Suppressor macrophage treated with lipopolysaccharide for 4 hours (primary cell): ENCODE measurements at places on chromosomes 2 and 18.
A peak's percentile ranks its signal among the peaks of the same experiment; 100 is the strongest.

DNA sequence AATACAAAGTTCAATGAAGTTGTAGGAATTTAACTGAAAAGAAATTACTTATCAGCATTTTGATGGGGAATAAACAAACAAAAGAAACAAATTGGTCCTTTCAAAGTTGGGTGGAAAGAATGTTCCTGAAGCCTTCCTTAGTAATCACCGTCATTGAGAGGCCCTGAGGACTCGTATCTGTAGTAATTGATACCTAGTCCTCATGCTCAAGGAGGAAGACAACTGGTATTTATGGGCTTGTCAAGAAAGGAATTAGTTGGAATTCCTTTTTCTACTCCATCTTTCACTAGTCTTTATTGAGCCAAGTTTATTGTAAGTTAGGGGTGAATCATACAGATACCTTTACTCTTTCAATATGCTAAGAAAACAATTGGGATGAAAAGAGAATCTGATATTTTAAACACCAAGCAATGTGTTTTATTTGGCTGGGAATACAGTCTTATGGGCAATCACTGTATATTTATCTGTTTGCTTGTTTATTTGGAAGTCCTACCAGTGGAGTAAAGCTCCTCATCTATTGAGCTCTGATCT lies 324.8 kb downstream of the ARHGAP15 start:
- no peak for DNase-seq

DNA sequence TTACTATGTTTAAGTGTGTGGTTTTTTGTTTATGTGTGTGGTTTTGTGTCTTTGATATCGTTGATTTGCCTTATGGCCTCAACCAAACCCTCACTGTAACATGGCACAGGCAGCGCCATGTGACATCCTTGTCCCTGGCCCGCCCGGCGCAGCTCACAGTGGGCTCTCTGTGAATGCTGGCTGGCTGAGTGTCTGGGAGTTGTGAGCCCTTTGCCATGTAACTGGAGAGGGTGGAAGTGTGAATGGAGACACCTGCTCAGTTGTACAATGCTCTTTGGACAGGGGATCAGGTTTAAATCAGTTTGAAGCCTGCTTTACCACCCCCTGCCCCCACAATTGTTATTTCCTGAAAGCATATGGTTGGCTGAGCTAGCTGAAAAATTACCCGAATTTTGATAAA lies 41.8 kb downstream of the TCF7L1 start:
- DNase-seq: no peak

GRCh38 chr2:143142598-143142997 lies 13.4 kb downstream of the ARHGAP15 start:
- no peak for DNase-seq

DNA sequence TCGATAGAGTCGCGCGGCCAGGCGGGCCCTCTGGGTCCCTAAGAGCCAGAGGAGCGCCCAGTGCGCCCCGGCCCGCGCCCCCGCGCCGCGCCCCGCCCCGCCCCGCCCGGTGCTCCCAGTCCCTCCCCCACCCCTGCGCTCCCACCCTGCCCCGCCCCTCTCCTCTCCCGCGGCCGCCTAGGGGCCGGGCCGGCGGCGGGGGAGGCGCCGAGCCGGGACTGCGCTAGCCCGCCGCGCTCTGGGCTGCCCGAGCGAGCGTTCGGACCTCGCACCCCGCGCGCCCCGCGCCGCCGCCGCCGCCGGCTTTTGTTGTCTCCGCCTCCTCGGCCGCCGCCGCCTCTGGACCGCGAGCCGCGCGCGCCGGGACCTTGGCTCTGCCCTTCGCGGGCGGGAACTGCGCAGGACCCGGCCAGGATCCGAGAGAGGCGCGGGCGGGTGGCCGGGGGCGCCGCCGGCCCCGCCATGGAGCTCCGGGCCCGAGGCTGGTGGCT lies at the start of gene GPC1:
Gene GPC1 (plus strand): TSS at position 207 of the 491 bp plus-strand sequence. CDS start 256 bp downstream, at position 463.
- DNase-seq: peak; percentile 45

DNA sequence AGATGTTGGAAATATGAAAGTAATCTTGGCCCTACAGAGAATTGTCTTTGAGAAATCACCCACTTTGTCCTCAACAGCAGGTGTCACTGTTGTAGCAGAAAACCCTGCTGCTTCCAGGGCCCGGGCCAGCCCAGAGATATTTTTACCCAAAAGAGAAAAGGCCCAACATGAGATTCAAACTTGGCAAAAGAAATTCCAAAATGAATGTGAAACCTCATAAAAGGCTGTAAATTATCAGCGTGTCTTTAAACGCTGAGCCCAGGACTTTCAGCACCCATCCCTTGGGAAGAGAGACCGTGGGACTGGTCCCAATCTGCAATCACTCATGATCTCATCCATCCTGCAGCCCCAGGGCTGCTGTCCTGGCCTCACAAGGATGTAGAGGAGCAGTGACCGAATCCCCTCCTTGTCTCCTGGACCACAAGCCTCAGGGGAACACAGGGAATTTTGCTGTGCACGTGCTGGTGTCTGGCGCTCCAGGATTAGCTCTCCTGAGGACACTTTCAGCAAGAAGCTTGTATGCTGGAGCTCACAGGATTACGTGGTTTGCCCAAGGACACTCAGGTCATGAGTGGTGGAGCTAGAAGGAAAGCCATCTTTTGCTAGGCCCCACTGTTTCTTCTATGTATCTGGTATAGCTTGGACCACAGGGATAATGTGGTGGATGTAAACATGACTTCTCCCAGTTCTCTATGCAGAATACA lies 202.1 kb downstream of the RNF144A start:
- peak; percentile 25 for DNase-seq

- no peak for DNase-seq
These were observed 144.4 kb downstream of the DYSF start for GRCh38 chr2:71597756-71598155.

DNA sequence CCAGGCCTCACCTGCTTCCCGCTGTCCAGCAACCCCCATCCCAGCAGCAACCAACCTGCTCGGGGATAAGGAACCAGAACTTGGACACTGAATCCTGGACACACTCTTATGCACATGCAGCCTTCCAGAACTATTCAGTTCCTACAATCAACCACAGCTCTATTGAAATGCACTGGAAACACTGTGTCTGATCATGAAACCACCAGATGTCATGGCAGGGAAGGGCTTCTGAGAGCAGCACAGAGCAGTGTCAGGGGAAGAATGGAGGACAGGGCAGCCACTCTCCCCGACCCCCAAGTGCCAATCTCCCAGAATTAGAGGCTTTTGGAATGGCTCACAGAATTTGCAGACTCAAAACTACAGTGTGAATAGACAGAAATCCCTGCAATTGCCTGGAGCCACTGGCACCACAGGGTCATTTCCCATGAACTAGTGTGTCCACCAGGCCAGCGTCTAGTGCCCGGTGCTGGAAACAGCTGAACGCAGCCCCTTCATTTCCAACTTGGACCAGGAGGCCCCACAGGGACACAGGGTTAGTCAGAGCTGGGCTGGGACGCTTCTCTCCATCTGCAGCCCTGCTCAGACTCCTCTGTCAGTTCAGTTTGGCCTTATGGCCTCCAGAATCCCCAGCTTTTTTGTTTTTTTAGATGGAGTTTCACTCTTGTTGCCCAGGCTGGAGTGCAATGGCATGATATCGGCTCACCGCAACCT lies 25.5 kb downstream of the MRPL35 start:
- no peak for DNase-seq

- no peak for DNase-seq
These were observed 7.9 kb upstream of the THUMPD2 start for GRCh38 chr2:39786761-39787522.

- peak; percentile 63 for DNase-seq
These were observed 199.8 kb downstream of the CLIP4 start for GRCh38 chr2:29314816-29315571.

GRCh38 chr2:238512247-238512867 lies 85.6 kb downstream of the ASB1 start:
- no peak for DNase-seq

GRCh38 chr2:317501-318424 lies 29.9 kb upstream of the ALKAL2 start:
- no peak for DNase-seq

GRCh38 chr2:62054029-62054791 lies 141.7 kb upstream of the B3GNT2 start:
- no peak for DNase-seq

DNA sequence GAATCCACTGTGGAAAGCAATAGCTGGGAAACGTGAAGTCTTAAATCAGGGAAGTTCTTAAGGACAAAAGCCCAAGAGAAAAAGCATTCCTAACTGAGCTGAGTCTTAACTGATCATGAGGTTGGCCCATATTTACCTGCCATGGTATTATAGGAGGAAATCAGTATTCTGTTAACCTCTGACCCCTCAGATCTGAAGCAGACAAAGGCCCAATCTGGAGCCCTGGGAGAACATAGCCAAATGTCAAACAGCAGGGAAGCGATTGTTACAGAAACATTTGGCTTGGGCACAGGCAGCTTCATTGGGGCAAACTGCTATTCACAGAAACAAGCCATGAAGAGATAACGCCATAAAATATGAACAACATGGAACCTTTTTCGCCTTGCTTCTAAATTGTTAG lies 18.8 kb downstream of the EPHA4 start:
- DNase-seq: no peak

DNA sequence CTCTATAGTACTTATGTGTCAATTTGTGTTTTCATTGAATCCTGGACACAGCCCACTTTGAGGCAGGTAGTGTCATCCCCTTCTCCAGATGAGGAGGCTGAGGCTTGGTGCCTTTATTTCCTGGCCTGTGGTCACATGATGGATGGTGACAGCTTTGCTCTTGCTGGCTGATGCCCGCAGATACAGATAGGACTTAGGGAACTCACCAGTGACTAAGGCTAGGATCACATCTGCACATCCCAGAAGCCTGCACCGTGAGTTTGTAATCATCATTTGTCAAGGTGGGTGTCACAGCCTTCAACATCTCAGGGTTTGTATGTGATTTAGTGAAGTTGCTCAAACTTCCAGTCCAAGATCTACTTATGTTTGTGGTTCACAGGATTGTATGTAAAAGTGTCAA lies 295.1 kb upstream of the RAB12 start:
- DNase-seq: no peak

DNA sequence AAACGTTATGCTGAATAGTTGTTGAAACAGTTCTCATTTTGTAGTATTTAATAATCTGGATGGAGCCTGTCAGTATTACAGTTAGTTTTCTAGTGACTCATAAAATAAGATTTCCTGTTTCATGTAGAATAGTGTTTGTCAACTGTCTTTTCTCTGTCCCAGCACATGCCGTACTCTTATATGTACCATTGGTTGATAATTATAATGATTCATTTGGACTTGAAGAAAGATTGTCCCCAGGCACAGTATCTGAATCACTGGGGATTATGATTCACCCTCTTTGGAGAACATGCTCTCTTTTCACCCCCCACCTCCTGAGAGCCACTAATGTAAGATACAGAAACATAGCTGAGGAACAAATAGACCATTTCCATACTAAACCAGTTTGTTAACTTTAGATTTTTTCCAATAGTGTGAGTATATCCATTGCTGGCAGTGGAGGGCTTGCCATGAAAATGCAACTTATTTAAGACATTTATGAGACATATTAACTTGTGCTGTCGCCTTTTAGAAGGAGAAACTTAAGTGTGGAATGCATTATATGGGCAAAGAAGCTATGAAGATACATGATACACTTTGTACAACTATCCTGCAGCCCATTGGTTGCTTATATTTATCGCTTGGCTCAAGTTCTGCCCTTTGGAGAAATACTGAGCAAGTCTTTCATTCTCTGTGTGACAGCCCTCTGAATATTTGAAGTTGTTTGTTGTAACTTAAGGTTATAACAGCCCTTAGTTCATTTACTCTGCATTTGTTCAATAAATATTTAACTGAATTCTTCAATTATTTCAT lies 12.4 kb downstream of the COPS8 start:
- DNase-seq: no peak

DNA sequence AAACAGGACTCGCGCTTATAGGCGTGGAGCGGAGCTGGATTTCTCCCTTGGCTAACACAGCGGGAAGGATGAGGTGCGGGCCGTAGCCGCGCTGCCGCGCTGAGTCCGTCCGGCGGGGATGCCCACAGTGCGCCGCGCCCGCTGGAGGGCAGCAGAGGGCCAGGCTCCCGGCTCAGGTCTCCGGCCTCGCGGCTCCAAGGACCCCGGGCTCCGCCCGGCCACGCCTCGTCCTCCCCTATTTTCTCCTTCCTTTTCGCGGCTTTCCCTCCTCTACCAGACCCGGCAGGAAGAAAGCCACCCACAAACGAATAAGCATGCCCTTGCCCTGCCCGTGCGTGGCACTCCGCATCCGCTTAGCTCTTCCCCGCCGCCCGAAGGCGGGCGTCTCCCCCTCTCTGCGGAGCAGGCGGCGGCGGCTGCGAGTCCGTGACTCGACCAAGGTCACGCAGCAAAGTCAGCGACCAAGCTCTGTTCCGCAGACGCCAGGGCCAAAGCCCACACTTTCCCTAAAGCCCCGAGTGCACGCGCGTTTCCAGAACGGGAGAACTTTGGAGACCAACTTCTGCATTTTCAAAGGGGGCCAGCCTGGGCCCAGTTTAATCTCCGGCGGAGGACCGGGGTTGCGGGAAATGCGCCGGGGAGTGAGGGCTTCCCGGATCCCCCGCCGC lies 48.5 kb downstream of the KCNIP3 start:
- peak; percentile 79 for DNase-seq

DNA sequence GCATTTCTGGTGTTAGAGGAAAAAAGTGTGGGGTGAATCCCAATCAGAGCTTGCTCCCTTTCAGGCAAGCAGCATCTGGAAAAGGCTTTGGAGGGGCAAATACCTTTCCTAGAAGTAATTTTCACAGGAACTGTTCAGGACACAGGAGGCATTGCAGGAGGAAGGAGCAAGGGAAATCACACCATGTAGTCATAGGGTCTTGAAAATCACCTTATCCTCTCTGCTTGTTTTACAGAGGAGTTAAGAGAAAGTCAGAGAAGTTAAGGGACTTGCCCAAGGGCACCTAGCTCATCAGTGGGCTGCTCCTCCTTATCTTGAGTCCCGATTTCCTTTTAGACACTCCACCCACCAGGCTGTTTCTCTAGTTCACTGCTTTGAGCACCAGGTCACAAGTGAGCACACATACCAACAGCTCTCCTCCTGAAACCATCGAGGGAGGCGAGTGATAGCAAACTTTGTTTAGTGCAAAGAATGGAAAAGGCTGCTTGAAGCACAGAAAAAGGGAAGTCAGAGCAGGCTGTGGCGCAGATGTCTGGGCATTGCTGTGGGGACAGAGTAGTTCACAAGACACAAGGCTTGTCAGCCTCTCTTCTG lies 89.2 kb upstream of the CXCR4 start:
- peak; percentile 41 for DNase-seq

DNA sequence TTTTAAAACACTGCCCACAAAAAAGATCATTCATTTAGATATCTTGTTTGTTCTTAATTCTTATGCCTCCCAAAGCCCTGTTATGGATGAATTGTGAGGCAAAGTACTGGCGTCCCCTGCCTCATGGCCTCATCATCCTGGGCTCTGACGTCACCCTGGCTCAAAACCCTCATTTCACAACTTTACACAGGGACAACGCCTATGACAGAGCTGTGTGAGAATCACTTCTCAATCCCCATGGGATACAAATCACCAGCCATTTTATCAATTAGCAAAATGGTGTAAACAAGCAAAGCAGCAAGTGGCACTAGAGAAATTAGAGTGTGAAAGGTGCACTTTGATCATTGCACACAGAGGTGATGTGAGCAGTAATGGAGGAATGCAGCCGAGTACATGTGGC lies 16.6 kb downstream of the FHOD3 start:
- DNase-seq: no peak

GRCh38 chr2:239594019-239594771 lies 193.4 kb upstream of the HDAC4 start:
- no peak for DNase-seq
